Stimulated activated CD4-positive, alpha-beta T cell treated with anti-CD3 and anti-CD28 coated beads, Interleukin-15, amount 100 ng/mL, for 1 hour (primary cell): ENCODE measurements at places on chromosomes 3 and 15.

DNA sequence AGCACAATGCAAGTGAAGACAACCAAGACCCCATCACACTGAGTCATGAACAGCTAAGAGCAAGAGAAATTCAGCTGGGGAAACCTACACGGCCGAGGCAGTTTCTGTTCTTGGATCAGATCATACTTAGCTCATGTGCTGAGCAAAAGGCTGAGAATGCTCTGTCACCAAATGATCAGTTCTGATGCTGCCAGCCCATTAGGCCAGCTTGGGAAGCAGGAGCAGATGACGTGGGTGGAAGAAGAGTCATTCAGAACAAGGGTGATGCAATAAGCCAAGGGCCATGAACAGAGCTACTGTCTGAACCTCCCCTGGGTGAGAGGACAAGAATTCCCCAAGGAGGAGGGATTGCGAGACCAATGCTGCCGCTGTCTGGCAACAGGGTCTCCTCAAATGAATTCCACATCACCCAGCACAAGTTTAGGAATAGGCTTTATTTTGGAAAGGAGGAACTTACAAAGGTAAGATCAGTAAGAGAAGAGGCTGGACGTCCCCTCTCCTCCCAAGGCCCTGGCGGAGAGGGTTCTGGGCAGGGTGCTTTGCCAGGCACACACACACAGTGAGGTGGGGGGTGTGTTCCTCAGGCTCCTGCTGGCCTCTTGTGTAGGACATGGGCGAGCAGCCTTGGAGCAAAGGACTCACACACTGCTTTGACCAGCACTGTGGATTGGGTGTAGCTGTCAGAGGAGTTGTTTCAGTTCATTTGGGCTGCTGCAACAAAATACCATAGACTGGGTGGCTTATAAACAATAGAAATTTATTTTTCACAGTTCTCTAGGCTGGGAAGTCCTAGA is 65.6 kb upstream of the CTXND1 start:
- no peak for DNase-seq

DNA sequence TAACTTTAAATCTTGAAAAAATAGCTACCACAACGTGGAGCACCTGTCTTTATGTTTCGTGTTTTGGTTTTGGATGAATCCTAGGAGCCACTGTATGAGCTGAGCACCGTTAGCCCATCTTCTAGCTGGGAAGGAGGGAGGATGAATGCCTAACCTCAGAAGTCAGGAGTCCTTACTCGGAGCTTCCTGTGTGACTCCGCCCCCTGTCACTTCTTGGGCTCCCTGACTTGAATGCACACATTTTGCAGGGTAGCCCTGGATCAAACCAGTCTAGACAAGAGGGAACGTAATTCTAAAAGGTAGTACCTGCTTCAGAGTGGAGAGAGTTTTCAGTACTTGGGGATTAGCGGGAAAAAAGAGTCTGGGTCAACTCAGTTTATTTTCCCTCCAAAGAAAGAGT is 5.3 kb downstream of the GABRA5 start:
- no peak for DNase-seq

DNA sequence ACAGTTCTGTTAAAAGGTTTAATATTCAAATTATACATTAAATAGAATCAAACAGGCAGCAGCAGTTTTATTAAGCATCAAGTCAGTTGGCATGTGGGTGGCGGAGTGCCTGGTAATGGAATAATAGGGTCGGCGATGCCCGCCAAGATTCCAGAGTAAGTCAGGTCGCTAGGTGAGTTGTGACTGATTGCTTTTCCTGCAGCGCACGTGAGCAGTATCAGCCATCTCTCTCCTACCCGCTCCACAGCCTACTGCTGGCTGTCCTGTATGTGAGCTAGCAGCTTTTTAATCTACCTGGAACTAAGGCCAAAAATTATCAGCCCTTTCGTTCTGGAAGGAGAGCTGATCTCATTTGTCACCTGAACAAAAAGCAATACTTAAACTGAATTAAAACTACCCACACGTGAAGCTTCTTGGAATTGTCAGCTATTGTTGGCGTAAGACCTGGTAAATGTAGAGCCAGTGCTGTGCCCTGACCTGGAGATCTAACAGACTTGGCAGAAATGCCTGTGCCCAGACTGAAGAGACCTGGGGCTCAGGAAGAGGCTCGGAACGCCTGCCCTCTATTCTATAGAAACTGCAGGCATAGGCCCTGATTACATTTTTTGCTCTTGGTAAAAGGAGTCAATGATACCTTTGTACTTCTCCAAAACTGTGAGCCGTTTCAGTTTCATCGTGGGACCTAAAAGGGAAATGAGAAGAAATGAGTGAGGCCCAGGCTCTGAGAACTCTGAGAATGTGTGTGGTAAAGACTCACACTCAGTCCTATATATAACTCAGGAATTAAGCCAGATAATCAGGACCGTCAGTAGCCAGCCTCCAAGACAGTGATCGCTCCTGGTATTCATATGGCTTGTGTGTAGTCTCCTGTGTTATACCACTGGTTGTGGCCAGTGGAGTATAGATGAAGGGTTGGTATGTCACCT is 21.9 kb downstream of the IDH3A start:
- no peak for DNase-seq

DNA sequence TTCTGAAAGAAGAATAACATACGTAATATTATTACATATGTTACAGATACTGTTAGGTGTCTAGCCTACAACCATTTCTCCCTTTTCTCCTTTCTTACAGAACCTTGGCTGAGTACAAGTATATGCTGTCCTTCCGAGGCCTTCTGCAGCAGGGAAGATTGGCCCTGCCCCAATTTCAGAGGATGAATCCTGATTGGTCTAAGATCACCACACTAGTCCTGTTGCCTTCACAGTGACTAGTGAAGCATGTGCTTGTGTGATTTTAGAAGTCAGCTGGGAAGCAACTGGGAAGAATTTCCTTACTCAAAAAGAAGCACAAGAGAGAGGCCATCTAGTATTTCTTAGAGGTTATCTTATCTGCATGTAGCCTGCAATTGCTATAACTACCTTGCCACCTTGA is 30.6 kb upstream of the MECOM start:
- no peak for DNase-seq

DNA sequence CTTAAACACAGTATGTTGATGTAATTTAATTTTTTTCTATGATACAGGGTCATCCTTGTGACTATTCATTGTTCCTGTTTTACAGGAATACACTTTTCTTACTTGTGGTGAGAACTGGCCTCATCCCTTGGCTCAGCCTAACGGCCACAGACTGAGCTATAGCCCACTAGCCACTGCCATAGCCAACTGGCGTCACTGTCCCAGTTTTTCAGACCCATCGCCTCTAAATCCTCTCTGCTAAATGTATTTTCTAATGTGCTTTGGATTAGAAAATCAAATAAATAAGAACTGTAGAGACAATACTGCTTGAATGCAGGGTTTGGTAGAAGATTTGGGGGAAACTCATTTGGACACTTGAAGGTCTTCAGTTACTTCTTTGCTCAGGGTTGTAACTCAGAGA is 113.1 kb downstream of the TIGIT start:
- no peak for DNase-seq
